ENCODE measurements at places on chromosomes 6 and 20. TPM values are rescaled to one million over a fixed set of nuclear protein-coding genes. Genes with fewer than 3 reads are reported as not detected.

DNA sequence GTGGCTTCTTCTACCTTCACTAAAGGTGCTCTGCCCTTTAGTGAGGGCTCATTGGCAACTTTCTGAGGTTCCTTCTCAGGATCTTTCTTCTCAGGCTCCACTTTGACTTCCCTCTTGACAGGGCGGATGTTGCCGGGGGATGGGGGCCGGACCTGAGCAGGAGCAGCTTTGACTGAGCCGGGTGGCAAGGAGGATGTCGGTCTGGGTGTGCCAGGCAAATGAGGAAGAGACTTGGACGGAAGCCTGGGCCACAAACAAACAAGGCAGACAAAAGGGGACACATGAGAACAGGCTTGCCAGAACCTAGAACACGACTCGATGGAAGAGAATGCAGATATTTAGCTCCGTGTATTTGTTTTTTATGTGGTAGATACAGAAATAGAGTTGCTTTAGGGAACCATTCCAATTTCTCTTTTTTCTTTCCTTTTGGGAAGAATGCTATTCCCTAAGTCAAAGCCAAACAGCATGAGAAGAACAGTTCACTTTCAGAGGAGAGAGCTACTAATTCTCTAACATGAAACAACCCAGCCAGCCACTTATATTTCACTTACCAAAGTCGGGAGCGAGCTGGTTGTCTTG, 76.2 kb upstream of the BCLAF1 start:
- DNase-seq, result peak; percentile 50

DNA sequence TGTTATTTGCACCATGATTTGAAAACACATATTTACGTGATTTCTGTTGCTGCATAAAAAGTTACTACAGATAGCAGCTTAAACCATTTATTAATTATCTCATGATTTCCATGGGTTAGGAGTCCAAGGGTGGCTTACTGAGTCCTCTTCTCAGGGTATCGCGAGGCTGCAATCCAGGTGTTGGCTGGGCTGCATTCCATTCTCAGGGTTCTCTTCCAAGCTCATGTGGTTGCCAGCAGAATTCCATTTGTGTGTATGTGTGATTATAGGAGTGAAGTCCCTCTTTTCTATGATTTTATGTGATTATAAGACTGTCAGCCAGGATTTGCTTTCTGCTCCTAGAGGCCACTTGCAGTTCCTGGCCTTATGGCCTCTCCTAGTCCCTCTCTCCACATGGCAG, 135.1 kb downstream of the FAM83B start:
- DNase-seq, result no peak

- DNase-seq, result no peak
Measured at GRCh38 chr6:160420969-160421556, 72.9 kb downstream of the SLC22A3 start.

RAD21L1 gene
- not detected for total RNA-seq

DNA sequence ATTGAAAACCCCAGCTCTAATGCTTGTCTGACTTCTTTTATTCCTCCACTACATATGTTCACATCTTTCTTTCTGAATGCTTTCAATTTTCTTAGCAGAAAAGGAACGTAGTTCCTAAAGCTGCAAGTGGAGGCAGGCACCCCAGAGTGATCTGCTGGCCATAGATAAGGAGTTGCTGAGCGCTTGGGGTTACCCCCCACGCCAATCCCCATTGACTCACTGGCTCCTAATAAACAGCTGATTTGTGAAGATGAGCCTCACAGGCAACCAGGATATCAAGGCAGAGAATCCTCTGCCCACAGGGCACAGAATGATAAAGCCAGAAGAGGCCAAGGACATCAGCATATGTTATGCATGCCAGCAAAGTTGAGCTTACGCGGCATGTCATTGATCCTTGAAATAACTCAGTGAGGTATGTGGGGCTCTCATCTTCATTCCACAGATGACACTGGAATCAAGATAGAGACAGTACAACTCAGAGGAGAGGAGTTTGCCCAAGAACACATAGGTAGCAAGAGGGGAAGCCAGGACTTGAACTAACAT, 129.1 kb upstream of the PTPRT start:
- no peak for DNase-seq

DNA sequence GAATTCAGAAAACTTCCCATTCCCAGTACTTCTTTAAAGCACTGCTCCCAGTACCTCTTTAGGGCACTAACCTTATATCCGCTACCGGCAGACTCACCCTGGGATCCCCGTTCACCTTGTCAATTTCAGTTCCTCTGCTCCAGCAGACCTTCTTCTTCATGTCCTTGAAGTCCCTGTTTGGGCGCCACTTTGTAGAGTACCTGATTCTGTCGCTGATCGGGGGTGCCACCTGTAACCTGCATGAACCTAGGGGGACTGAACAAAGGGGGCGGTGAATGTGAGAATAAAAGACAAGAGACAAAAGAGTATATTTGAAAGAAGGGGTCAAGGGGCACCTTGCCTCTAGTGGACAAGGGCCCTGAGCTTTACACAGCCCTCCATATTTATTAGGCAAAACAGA, 4.9 kb upstream of the GINS1 start:
- DNase-seq, result no peak

TOX2 gene
- 3.5 TPM for total RNA-seq

DNA sequence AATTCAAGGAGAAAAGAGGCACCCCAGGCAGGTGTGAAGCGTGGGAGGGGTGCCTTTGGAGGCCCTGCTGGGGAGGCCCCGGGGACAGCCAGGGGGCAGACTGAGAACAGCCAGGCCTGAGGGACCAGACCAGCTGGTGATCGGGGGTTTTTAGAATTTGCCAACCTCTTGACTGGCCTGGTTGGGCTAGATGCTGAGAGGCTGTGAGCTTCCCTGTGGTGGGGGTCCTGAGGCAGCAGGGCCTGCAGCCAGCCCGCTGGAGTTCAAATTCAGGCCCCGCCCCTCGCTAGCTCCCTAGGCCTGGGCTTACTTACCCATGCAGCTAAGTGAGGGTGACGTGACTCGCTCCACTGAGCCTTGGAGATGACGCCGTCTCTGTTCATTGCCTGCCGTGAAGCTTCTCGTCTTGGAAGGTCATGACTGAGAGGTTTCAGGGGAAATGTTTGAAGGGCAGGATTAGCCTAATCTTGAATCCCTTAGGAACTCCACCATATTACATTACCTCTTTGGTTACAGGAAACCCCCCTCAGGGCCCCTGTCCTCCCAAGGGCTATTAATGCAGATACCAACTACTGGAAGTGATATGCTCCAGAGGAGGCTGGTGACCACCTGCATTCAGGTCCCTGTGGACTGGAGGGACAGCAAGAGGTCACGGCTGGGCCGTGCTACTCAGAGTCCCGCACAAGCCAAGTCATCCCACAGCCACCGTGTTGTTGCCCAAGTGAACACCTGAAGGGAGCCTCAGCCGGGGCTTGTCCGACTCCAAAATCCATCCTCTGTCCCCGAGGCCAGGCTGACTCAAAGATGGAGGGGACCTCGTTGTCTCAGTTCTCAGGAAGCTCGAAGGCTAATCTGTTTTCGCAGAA, 73.9 kb upstream of the DUSP22 start:
- no peak for DNase-seq

GLP1R gene
- not detected for total RNA-seq

GRCh38 chr6:1372690-1373089, 16.7 kb upstream of the FOXF2 start:
- no peak for DNase-seq

Measured in left lobe of liver (tissue), 2 donors.